BJ (cell line): ENCODE measurements at places on chromosomes 7 and 10.

DNA sequence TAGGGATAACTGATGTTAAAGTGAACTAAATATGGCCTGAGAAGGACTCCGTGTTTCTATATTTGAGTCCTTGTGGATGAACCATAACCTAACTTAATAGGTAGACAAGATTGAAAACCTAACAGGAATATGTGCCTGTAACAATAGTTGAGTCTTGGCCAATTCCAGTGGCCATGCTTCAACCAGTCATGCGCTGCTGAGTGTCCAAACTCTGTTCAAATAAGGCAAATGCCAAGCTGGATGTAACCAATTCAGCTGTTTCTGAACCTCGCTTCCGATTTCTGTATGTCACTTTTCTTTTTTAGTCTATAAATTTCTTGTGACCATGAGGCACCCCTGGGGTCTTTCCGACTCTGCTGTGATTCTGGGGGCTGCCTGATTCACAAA lies 608.2 kb downstream of the GALNT17 start:
- DNase-seq: no peak

DNA sequence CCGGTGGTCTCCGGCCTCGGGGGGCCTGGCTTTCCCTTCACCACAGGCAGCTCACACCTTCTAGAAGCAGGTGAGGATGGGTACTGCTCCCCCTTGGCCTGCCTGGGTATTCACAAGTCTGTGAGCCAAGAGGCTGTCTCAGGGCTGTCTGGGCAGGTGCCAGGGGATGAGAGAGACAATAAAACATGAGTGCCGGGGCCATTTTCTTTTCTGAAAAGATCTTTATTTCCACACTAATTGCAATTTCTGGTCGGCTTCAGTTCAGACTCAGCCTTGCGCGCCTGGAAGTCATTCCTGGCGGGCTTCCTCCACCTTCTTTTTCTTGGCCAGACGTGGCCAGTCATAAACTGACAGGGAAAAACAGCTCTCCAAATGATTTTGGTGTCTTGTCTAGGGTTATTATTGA lies 171.2 kb downstream of the ARHGAP12 start:
- DNase-seq: no peak

DNA sequence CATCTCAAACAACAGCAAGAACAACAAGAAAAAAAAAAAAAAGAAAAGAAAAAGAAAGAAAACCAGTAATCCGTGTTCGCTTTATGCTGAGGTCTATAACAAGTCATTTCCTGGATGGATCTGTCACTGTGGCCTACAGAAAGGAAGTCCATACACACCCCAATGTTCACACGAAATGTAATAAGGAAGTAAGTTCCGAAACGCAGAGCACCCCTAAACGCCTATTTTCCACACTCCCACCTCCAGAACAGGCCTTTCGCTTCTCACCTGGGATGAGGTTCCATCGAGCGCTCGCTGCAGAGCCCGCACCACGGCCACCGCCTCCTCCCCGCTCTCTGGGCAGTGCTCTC lies 735 bp downstream of the ZNF394 start:
- DNase-seq: no peak

DNA sequence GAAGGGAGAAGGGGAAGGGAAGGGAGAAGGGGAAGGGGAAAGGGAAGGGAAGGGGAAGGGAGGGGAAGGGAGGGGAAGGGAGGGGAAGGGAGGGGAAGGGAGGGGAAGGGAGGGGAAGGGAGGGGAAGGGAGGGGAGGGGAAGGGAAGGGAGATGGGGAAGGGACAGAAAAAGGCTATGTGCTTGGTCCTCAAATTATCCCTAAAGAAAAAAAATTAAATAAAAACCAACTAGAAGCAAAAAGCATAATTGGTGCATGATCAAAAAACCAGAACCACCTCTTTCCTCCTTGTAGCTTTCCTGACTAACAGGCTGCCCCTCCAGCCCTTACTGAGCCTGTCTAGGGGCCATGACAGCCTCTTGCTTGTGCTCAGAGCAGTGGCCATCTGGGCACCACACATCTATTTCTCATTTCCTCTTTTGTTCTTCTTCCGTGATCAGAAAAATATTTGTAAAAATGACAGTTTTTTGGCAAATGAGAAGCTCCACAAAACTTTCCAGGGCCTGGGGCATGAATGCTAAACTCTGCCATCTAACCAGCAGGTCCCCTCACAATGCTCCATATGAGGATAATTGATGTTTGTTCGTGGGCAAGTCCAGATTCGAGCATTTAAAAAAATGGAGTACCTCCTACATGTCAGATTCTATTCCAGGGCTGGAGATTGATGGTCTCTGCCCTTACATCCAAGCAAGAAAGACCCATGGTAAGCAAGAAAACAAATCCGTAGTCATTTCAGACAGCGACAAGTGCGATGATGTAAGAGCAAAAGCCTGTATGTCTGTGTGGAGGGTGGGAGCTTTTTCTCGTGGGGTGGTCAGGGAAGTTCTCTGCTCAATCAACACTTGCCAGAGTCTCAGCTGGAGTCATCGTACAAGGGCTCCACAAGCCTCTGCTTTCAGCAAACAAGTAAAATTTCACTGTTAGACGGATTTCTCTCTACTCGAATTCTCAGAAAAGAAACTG lies 320.9 kb downstream of the WDR11 start:
- no peak for DNase-seq

DNA sequence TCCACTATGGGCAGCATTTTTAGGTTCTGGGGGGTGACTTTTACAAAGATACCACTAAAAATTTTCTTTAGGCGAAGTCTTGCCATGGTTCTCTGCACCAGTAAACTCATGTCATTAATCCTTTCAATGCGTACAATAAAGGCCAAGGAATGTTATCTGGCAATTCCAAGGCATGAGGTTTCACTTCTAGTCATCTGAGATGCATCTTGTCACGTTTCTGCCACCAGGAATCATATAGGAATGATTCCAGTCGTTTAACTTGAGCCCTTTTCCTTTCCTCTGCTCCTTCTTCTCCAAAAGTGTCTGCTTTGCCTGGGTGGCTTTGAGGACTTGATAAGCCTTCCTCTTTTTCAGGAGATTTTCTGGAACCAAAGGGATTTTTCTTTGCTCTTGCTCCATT lies 56.8 kb downstream of the COBL start:
- no peak for DNase-seq

DNA sequence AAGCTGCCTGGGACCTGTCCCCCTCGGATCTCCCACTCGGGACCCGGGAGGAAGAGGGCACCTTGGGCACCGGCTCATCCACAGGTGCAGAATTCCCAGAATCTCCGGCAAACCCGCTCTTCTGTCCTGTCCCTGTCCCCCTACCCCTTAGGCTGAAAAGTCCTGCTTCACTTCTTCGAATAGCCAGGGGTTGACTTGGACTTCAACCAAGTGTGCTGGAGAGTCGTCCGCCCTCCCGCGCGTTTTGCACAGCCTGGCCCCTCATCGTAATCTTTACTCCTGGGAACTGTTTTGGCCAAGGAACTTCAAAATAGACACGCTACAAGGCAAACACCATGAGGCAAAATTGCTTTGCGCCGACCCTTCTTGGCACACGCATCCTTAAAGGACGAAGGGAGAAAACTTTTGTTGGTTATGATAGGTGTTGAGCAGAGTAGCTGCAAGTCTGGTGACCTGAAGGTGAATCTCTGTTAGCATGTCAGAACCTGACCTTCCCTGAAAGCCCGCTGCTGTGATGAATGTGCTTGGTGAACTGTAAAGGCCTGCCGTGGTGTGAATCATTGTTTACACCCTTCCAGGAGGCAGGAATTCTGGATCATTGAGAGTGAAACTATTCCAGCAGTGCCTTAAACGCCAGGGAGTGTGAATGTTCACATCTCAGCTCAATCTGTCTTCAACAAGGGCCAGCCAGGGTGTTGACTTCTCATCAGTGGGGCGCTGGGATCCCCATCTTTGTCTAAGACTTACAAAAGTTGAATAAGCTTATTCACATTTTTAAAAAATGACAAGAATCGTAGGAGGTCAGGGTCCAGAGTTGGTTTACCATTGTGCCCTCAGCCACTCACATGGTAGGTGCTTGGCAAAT lies 589 bp upstream of the RAPGEF5 start:
- DNase-seq: no peak

- DNase-seq: no peak
These were observed 110.7 kb downstream of the INHBA start for GRCh38 chr7:41592236-41592635.

- DNase-seq: no peak
These were observed 93.0 kb upstream of the SORCS3 start for GRCh38 chr10:104548090-104548489.

GRCh38 chr10:117555017-117555416 lies 12.5 kb downstream of the EMX2 start:
- no peak for DNase-seq

DNA sequence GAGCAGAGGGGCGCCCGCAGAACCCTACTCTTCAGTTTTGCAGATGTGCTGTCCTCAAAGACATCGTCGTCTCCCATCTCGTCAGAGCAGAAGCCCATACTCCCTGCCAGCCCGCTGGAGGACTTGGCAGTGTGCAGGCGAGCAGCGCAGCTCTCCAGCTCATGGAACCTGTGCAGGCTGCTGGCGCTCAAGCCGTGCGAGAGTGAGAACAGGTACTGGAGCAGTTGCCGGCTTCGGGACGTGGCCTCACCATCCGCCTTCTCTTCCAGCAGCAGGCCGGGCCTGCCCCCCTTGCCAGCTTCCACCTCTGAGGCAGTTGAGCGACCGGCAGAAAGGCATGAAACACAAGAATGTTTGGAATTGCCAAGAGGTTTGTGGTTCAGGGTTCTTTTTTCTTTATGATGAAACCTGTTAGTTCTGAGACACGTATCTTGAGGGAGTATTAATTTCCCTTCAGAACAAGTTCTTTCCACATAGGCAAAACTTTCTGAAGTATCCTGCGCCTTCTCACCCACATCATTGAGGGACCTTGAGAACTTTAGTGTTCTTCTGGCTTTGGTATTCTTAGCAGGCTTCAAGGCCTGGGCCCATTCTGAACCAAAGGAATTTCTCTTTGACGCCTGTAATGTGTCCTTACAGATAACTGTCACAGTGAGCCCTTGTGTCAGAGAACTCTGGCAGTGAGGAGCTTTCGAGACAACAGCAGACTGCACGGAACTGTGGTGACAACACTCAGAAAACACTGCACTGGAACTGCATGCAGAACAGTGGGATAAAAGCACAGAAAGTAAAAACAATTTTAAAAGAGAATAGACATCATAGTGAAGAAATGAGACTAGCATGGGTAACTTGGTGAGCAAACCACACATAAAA lies 89.5 kb downstream of the ALOX5 start:
- no peak for DNase-seq

DNA sequence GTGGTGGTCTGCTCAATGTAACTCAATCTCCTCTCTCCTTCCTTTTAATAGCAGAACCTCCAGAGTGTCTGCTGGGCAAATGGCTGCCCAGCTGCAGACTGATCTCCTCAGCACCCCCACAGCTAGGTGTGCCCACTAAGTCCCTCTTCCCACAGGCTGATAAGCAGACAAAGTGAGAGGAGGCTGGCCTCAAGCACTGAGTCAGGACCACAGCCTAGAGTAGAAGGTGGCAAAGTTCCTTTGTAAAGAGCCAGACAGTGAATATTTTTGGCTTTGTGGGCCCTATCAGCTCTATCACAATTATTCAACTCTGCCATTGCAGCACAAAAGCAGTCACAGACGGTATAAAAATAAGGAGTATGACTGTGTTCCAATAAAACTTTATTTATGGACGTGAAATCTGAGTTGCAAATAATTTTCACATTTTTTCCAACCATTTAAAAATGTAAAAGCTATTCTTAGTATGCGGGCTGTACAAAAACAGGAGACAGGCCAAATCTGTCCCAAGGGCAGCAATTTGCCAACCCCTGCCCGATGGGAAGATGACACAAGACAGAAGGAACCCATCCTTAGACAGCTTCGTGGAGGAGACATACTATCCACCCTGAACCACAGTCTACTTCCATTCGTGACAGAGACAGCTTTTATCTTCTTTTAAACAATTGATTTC lies 23.4 kb downstream of the JAZF1 start:
- DNase-seq: no peak

DNA sequence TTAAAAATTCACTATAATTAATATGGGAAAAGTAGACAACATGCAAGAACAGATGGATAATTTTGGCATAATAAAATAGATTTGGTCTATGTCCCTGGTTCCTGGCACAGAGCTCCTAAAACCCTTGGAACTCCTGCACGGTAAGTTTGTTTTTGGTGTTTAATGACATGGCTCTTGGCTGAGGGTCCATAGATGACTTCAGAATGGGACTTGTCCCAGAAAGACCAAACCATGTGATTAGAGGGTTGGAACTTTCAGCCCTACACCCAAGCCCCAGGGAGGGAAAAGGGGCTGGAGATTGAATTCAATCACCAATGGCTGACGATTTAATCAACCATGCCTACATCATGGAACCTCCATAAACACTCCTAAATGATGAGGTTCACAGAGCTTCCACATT lies 12.6 kb upstream of the GSDME start:
- no peak for DNase-seq

DNA sequence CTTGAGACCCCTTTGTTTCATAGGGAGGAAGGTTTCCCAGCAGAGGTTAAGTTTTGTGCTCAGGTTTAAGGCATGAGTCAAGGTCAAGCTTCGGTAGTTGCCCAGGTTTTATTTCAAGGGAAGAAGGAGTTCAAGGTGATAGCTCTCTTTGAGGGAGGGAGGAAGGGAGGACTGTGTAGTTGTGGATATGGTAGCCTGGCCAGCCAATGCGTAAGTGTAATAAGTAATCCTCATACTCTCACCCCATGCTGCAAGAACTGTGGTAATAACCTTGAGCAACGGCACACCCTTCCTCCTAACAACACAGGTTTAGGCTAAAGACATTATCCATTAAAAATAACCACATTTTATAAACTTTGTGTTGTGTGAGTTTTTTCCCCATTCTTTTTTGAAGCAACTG lies 478.9 kb downstream of the KCNMA1 start:
- DNase-seq: no peak

- no peak for DNase-seq
These were observed 393.4 kb upstream of the NFE2L3 start for GRCh38 chr7:25758559-25758958.

- no peak for DNase-seq
These were observed 219.5 kb upstream of the INHBA start for GRCh38 chr7:41922373-41922772.

GRCh38 chr10:6958711-6959110 lies 378.6 kb upstream of the PRKCQ start:
- DNase-seq: no peak

GRCh38 chr7:158809596-158809995 lies 19.7 kb downstream of the ESYT2 start:
- DNase-seq: no peak

DNA sequence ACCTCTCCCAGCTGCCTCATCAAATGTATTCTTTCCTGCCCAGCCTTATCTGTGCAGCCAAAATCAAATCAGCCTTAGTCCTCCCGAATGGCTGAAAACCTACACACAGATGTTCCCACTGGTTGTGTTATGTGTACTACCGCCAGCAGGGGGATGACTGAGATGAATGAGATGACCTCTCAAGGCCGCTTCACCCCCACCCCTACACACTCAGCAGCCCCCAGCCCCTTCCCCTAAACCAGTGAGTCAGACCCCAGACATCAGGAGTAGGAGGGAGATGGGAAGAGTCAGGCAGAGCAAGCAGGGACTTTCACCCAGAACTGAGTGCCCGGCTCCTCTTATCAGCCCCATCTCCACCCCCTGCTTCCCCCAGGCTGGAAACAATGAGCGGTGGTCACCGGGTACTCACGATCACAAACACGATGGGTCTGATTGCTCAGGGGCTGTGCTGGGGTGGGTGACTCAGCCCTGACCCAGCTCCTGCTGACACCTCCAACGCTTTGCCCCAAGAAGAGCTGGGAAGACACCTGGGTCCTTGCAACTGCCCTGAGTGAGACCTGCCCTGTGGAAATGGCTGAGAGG lies 6.5 kb upstream of the C10orf105 start:
- no peak for DNase-seq
